NCI-H187 treated with DMSO at 0.1 percent for 48 hours (cell line): ENCODE measurements at places on chromosomes 11 and 22.

DNA sequence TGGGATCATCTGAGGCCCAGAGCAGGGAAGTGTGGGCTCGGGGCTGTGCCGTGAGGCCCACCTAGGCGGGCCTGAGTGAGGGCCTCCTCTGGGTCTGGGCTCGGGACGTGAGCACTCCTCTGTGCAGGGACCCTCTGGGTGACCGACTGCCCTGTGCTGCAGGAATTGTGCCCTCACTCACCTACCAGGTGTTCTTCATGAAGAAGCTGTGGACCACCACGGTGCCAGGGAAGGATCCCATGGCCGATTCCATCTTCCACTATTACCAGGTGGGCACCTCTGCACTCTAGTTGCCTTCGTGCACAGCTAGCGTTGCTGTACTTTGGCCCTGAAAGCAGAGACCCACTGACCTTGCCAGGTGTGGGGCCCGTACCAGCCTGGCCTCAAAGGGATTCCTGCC is 80.5 kb downstream of the MYO7A start:
- no peak for DNase-seq

- DNase-seq = no peak
These were observed 21.4 kb upstream of the CDON start for GRCh38 chr11:126083829-126084607.

DNA sequence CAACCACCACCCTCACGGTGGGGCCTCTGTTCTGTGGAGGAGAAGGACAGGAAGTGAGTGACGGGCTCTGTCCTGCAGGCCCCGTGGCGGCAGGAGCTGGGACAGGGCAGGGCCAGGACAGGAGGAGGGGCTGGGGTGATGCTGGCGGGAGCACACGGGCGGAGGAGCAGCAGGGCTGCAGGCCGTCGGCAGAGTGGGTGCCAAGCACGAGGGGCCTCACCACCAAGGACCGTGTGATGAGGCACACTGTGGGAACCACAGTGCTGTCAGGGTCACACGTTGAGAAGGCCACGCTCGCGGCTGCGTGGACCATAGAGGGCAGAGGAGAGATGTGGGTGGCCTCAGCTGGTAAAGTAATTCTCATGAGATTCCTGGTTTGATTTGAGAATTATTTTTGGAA is 8.5 kb downstream of the SCO2 start:
- no peak for DNase-seq

- no peak for DNase-seq
These were observed 258.5 kb downstream of the FAM76B start for GRCh38 chr11:95531116-95531515.

- DNase-seq = no peak
These were observed 423.4 kb upstream of the SYN3 start for GRCh38 chr22:33481550-33481949.

DNA sequence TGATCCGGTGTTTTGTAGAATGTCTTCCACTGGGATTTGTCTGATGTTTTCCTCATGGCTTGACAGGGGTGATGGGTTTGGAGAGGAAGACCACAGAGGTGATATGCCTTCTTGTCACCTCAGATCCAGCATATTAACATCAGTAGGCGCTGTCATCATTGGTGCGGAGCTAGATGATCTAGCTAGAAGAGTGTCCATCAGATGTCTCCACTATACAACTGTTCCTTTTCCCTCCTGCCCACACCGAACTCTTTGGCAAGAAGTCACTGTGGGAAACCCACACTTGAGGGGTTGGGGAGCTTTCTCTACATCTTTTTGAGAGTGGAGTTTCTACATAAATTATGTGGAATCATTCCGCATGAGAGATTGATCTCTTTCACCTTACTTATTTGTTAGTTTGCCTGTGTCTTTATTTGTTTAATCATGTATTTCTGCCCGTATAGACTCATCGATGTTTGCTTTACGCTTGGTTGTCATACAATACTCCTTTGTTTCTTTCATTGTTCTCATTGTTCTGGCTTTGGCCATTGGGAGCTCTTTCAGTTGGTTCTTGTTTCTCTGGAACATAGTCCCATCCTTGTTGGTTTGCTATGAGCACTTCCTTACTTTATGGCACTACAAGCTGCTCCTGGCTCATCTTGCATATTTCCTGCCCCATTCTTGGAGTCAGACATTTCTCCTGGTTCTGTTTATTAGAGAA is 1420.3 kb downstream of the BRD1 start:
- DNase-seq = no peak

GRCh38 chr22:44711241-44711560 is 9.2 kb downstream of the PRR5 start:
- DNase-seq = no peak

GRCh38 chr11:14722496-14722895 is 78.9 kb downstream of the PDE3B start:
- DNase-seq = no peak

DNA sequence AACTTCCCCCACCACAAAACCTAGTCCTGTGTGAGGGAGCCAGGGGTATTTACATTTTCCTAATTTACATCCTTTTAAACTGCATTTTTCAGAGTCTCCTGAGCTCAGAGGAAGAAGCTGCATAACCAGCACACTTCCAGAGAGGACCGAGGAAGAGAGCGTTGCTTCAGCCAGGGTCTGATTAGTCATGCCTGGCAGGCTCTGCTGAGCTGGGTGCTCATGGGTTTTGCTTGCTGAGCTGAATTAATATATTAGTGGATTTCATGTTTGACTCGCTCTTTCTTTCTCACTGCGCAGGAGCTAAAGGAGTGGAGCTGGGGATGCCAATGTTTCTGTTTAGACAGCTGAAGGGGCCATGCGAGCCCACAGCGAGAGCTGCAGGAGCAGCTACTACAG is 539.3 kb upstream of the B3GAT1 start:
- DNase-seq = no peak

- no peak for DNase-seq
These were observed 34.0 kb downstream of the UQCR10 start for GRCh38 chr22:29801153-29801552.

GRCh38 chr11:80502511-80502910 is 1061.7 kb upstream of the TENM4 start:
- no peak for DNase-seq

DNA sequence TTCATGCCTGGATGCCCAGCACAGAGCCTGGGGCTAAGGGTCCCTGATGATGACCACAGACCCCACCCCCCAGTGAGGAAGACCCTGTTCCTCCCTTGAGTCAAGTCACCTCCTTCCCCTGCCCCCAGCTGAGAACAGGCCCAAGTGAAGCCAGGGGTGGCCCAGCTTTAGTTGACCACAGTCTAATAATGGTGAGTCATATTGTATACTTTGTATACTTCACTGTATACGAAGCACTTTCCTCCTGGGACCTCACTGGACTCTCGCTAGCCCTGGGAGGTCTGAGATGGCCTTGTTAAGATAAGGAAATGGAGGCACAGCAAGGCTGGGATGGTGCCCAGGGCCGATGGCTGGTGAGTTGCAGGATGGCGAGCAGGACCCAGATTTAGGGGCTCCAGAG is 3.7 kb upstream of the FLRT1 start:
- no peak for DNase-seq

DNA sequence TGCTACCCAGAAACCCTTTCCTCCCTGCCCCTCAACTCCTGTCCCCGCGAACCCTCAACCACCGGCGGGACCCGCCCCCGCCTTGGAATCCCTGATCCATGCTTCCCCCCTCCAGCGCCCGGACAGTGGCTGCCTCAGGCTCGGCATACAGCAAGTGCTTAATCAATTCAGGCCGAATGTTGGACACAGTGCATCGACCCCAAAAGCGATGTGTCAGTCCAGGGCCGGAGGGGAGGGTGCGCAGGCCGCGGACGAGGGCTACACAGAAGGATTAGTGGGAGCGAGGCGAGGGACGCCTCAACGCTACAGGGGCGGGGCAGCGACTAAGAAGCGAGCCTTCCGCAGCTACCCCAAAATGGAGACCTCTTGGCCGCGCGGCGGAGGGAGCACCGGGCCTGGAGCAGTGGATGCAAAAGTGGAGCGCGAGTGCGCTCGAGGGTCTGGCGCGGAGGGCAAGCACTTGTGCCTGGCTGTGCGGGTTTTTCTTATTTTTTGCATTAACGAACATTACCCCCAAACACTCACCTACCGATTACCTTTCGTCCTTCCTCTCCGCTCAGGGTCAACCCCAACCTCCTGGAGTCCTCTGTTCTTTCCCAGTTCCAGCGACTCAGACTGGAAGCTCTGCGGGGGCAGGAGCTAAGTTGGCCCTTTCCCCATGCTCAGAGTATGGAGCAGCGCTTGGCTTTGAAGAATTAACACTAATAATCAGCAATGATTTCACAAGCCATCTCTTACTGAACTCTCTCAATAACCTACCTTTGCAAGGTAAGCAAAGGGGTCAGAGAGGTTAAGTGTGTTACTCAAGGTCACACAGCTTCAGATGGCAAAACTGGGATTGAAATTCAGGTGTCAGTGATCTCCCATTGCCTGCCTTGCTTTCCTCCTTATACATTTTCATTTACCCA is 30.0 kb upstream of the WNT11 start:
- no peak for DNase-seq

- DNase-seq = no peak
These were observed 90.5 kb downstream of the GALNT18 start for GRCh38 chr11:11531131-11531908.

DNA sequence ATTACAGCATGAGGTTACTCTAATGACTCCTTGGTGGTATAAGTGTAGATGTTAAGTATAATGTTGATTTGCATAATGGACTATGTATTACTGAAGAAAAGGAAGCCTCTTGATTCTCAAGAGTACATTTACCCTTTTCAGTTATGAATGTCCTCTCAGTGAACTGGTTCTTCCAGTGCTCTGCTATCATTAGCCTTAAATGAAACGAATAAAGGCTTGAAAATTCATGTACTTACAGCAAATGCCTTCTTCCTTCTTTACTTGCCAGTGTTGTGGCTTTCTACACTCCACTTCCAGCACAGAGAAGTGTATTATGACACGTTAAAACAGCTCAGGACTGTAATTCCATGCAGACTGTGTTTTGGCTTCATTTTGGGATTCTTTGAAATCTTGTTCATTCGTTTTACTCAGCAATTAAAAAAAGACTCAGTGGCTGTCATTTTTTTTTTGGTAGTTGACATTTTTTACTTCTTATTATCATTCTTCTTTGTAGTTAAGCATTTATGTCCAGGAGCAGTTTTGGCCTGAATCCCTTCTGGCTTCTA is 96.9 kb downstream of the MTMR3 start:
- peak; percentile 76 for DNase-seq

- no peak for DNase-seq
These were observed 7.9 kb downstream of the ACTN3 start for GRCh38 chr11:66554602-66555001.

- DNase-seq = no peak
These were observed 40.3 kb upstream of the TTLL12 start for GRCh38 chr22:43227239-43227630.

GRCh38 chr11:86869966-86870570 is 69.7 kb downstream of the PRSS23 start:
- no peak for DNase-seq

- no peak for DNase-seq
These were observed 496.4 kb downstream of the BRD1 start for GRCh38 chr22:49331223-49331815.

DNA sequence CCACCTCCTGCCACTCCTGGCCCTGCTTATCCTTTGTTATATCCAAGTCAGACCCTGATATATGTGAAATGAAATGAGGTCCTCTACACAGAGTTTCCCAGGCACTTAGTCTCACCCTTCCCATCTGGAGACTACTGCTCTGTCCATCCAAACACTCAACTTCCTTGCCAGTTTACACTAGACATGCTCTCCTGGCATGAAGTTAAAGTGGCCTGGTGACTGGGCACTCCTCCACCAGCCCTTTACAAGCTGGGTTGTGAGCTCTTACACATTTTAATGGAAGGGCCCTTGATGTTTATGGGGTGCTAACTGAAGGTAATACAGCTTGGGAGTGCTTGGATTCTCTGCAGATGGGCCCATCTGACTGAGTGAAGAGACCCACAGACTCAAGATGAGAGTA is 216.1 kb upstream of the NARS2 start:
- no peak for DNase-seq

- no peak for DNase-seq
These were observed 23.9 kb downstream of the CCKBR start for GRCh38 chr11:6283453-6284023.

- no peak for DNase-seq
These were observed 7.0 kb downstream of the UCP3 start for GRCh38 chr11:74001822-74002286.

- DNase-seq = no peak
These were observed 1357.3 kb upstream of the TENM4 start for GRCh38 chr11:80798174-80798573.

GRCh38 chr11:47182380-47182779 is 3.9 kb downstream of the PACSIN3 start:
- no peak for DNase-seq

- DNase-seq = no peak
These were observed 98.4 kb upstream of the PARVA start for GRCh38 chr11:12278766-12279671.

DNA sequence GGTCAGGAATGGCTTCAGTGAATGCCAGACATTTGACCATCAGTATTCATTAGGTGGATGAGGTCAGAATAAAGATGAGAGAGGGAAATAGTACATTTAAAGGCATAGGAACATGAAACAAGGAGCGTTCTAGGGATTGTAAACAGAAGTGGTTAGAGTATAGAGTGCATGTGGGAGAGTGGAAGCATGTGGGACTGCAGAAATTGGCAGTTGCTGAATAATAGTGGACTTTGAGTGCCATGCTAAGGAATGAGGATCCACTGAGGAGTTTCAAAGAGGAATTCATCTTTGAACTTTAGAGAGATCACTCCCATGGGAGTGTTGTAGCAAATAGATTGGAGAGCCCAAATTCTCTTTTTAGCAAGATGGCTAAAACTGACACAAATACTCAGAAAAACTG is 7.9 kb downstream of the RNF169 start:
- DNase-seq = no peak

GRCh38 chr11:130992788-130993187 is 76.5 kb upstream of the SNX19 start:
- no peak for DNase-seq

DNA sequence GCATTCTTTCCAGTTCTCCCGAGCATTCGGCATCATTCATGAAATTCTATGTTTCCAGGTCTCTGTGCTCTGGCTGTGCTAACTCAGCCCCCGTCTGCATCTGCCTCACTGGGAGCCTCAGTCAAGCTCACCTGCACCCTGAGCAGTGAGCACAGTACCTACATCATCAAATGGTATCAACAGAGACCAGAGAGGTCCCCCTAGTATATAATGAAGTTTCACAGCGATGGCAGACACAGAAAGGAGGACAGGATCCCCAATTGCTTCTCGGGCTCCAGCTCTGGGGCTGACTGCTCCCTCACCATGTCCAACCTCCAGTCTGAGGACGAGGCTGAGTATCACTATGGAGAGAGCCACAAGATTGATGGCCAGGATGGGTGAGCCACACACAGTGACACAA is 52.8 kb upstream of the IGLL5 start:
- no peak for DNase-seq

- no peak for DNase-seq
These were observed 250.0 kb downstream of the NXPE2 start for GRCh38 chr11:114928260-114928870.

GRCh38 chr22:43706571-43707328 is 105.4 kb downstream of the EFCAB6 start:
- DNase-seq = no peak

GRCh38 chr22:37427711-37428635 is 694 bp upstream of the ELFN2 start:
- DNase-seq = no peak

- DNase-seq = no peak
These were observed 37.7 kb upstream of the FDX1 start for GRCh38 chr11:110392056-110392455.

GRCh38 chr11:44797886-44798606 is 71.3 kb downstream of the TSPAN18 start:
- DNase-seq = no peak
